HS-27A (cell line): ENCODE measurements at places on chromosomes 2 and 18.

DNA sequence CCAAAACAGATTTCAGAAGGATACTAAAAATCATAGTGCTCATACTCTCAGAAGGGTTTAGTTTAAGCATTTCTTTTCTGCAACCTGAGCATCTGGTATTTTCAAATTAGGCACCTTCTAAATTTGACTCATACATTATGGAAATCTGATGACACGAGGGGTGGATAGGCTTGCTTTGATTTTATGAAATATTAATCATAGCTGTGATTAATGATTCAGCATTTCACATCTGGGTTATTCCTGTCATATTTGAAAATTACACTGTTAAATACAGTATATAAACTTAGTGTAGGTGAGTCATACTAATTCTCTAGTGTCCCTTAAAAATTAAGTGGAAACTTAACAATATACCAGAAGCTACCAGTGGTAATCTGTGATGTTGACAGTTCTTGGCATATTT, 47.7 kb downstream of the MRPS9 start:
- DNase-seq, result no peak

GRCh38 chr2:45494275-45494977, 116.6 kb downstream of the SRBD1 start:
- peak; percentile 67 for DNase-seq

GRCh38 chr2:71348302-71348701, 16.7 kb downstream of the ZNF638 start:
- DNase-seq, result no peak

DNA sequence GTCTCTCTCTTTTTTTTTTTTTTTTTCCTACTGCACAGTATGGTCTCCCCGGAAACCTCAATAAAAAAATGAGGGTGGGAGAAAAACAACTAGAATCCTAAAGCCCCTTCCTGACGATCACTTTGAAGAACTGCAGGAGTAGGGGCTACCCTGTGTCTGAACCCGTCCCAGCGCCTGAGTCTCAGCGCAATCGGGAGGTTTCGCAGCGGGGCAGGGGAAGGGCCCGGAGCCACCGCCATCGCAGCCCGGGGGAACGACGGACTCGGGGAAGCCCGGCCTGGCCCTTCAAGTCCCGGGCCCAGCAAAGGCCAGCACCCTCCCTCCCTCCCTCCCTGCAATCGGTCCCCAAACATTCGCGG, 411 bp downstream of the NARS1 start:
- no peak for DNase-seq

- DNase-seq, result no peak
Observed at GRCh38 chr2:11559066-11559785, 25.4 kb downstream of the GREB1 start.

- no peak for DNase-seq
Observed at GRCh38 chr2:68877079-68877772, 6.0 kb upstream of the BMP10 start.

GRCh38 chr18:72986103-72986502, 118.3 kb upstream of the NETO1 start:
- no peak for DNase-seq

DNA sequence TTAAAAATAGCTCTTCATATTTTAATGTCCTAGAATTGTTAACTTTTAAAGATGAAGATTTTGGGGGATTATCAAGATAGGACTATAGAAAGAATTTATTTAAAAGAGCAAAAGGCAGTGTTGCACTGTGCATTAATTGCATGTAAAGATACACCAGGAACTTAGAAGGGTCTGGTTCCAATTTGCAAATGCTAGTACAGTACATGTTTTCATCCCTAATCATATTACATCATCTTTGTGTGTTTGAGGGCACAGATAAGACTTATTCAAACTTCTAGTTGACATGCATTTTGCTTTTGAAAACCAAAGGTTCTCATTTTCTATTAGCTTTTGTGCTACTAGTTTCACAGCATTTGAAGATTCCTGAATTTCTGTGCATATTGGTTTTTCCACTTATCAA, 231.7 kb upstream of the LYPD1 start:
- DNase-seq, result no peak

GRCh38 chr2:109373791-109374547, 239.8 kb downstream of the SEPTIN10 start:
- no peak for DNase-seq

DNA sequence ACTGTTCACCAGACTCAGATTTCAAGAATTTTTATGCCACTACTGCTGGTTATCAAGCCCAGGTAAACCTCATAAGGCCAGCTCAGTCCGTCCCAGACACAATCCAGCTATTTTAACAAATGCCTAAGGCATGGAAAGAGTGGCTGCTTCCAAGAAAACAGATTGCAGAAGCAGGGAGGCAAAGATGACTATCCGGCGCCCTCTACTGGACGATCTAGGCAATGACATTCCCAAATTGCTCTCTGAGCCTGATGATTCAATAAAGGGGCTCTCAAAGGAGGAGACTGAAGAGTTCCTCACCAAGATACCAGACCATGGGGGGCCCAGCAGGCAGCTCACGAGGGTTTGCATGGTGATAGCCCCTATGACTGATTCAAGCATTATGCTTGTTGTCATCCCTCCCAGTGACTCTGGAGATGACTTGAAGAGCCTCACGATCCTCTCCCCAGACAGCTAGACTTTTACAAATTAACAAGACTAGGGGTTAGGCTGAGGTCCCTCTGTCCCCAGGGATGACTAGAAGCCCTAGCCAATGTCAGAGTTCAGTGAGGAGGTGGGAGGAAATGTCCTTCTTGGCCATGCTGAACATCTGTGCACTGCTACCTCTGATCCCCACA, 25.0 kb downstream of the SERPINB8 start:
- DNase-seq, result peak; percentile 30

GRCh38 chr18:23353459-23353858, 99.6 kb upstream of the RIOK3 start:
- DNase-seq, result no peak

GRCh38 chr18:61998957-61999356, 106.2 kb upstream of the RNF152 start:
- peak; percentile 73 for DNase-seq

- no peak for DNase-seq
Observed at GRCh38 chr18:53004798-53005197, 664.8 kb downstream of the DCC start.

- DNase-seq, result no peak
Observed at GRCh38 chr2:68901199-68901514, 30.0 kb upstream of the BMP10 start.

DNA sequence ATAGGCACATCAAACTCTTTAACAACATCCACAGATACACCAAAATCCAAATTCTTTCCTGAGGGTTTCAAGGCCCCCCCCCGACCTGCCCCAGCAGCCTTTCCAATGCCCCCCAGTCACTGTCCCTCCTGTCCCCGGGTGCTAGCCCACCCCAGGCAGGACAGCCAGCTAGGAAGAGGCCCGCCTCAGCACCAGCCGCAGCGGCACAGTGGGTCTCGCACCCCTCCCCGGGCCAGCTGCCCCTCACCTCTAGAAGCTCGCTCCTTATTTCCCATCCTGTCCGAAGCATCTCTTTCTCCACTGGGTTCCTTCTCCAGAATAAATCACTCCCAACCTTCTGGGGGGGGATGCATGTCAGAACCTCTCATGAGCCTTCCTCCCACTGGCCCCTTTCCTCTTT, 69.4 kb downstream of the FBXO15 start:
- no peak for DNase-seq

DNA sequence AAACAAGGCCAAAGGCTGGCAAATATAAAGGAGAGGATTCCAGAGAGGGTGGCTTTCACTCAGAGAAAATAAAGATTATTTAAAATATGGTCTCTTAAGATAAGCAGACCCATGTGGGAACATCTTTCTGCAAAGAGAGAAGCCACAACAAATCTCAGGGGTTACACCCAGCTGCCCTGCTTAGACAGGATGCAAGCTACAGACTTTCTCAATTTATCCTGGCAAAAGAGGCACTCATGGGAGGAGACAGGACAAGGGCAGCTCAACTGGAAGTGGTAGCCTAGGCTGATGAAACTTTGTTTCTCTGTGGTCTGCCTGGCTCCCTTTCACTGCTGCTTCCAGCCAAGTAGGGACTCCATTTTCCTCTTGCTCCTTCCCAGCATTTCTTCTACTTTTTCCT, 25.9 kb upstream of the SULT1C4 start:
- no peak for DNase-seq

- no peak for DNase-seq
Observed at GRCh38 chr18:57841568-57841967, 38.5 kb upstream of the ATP8B1 start.

DNA sequence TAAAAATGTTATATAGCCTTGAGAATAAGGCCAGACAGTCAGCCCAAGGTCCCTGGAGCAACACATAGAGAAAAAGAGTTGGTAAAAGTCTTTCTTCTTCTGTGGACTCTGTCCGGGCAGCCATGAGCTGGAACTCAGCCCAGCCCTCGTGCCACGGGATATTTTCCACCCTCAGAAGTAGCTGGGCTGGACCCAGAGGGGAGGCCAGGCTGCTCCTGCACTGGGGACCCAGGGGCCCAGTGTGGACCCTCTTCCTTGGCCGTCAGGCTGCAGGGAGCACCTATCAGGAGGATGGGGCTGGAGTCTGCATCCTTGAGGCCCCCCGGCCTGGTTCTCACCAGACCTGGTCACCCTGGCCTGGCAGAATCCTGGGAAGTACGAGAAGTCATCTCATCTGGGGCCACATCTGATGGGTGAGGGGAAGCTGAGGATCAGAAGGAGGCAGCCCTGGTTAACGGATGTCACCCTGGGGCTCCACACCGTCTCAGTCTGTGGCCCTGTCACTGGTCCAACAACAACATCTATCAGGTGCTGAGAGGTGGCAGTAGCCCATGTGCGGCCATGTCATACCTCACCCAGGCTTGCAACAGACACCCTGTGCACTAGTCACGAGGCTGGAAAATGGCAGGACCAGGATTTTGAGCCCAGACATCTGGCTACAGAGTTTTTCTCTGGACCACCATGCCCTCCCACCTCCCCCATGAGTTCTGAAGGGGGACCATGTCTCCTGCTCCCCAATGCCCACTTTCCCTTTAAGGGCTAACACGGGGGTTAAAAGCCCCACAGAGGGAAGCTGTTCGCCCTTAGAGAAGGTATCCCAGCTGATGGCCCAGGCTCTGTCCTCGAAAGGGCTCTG, 33.0 kb downstream of the SDC1 start:
- DNase-seq, result no peak

- DNase-seq, result no peak
Observed at GRCh38 chr2:144426355-144426754, 93.6 kb downstream of the ZEB2 start.

DNA sequence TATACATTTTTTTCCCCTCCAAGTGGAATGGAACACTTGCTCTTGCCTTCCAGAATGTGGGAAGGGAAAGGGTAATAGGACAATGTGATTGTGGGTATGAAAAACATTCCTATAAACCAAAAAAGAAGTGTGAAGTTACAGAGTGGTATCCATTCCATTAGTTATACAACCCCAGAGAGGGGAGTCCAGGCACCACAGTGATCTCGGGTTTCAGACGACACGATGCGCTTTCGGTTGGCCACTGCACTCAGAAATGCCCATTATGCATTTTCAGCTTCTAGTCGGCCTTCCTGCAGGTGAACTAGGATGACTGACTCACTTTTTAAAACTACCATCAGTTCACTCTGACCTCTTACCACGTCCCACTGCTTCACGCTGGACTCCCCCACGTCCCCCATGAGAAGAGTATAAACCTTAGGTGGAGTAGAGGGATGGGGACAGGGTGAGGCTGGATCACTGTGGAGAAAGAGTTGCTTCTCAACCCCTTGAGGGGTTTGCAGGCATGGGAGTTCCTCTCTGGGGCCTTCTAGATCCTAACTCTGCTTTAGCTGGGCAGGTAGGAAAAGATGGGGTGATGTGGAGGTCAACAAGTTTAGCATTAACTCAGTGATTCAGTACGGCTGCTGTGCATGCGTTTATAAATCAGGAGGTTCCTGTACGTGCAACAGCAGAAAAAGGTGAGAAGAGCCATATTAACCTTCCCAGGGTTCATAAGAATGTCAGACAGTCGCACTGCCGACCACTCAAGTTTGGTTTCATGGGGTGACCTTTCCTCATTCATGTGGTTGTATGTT, 50.5 kb downstream of the ZNF532 start:
- no peak for DNase-seq

DNA sequence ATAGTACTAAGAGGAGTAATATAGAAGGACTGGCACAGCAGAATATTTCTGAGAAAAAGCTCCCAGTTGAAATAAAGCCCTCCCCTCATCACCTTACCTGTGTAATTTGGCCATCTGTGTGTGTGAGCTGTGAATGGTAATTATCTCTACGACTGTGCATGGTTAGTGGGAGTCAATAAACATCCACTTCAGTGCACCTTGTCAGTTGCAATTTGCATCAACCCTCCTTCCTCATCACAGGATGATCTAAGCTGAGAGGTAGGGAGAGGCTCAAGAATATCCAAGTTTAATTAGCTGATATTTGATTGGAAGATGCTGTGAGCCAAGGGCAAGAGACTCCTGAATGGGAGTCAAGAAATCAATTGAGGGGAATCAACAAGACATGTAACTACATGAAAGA, 694.9 kb upstream of the KLHL29 start:
- DNase-seq, result no peak

GRCh38 chr2:67876176-67876575, 186.6 kb downstream of the C1D start:
- DNase-seq, result no peak

DNA sequence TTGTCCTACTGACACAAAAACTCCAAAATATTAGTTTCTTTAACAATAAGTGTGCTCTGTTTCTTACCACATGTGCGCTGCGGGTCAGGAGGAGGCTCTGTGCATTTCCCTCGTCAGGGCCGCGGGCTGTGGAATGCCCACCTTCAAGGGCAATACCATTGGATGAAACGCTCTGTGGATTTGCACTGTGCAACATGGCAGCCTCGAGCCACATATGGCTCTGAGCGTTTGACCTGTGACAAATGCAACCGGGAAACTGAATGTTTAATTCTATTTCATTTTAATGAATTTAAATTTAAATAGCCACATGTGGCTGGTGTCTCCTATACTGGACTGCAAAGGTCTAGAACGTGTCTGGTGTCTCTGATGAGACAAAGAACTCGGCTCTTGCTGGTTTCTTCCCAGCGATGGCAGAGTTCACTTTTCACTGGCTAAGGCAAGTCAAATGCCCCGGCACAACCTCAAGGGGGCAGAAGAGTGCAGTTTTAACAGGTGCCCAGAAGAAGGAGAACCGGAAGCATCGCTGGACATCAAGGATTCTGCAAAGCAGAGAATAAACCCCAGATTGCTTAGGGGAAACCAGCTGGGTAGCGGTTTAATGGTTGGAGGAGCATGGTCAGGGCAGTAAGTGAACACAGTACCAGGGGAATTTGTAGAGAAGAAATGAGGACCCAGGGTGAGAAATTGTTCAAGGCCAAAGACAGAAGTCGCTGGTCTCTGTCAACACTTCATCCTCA, 37.0 kb upstream of the TMEM18 start:
- DNase-seq, result no peak

DNA sequence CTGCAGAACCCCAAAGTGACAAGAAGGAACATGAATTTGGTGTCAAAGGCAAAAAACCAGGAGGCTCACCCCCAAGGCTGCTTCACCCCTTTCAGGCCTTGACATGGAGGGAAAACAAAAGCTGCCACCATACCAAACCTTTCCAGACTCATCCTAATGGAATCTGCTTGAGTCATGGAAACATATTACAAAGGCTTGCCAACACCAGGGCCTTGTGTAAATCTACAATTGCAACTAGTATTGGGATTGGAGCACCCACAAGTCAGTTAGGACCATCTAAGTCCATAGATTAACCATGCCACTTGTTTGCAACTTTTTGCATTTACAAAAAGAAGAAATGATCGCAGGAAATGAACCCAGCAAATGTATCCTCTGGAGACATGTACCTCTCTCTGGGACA, 297.6 kb downstream of the CDCA7 start:
- DNase-seq, result peak; percentile 72
